Fibroblast of skin of right quadriceps (primary cell): ENCODE measurements at places on chromosomes 5 and 9.

DNA sequence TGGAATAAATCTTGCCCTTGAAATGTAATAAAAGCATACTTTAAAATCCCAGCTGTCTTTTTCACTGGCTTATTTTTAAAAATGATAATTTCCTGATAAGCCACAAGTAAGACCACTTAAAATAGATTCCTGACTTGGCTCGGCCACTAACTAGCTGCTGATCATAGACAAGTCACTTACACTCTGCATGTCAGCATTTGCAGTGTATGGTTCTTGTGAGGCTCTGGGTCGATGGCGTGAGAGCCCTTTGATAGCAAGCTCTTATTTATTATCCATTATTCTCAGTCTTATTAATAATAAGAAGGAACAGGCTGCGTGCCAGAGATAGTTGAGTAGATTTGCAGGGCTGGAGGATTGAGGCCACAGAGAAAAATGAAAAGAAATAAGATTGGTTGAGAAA, 110.7 kb upstream of the IL12B start:
- no peak for DNase-seq

- DNase-seq: no peak
Measured at GRCh38 chr5:11609570-11610303, 294.5 kb downstream of the CTNND2 start.

DNA sequence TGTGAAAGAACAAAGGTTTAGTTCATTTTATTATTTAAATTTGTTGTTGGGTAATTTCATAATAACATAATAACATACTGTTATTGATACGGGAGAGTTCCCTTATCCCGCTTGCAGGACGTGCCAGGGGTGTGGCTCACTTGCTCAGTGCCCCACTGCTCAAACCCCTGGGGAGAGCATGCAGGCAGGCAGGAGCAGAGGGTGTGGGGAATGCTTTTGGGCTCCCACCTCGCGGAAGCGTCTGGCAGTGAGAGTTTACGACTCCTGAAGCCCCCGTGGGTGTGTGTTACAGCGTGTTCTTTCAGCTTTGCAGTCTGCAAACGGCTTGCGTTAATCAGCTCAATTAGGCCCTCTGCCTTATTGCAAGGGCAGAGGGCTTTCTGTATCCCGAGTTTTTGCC, 675.9 kb downstream of the SEMA5A start:
- DNase-seq: no peak

DNA sequence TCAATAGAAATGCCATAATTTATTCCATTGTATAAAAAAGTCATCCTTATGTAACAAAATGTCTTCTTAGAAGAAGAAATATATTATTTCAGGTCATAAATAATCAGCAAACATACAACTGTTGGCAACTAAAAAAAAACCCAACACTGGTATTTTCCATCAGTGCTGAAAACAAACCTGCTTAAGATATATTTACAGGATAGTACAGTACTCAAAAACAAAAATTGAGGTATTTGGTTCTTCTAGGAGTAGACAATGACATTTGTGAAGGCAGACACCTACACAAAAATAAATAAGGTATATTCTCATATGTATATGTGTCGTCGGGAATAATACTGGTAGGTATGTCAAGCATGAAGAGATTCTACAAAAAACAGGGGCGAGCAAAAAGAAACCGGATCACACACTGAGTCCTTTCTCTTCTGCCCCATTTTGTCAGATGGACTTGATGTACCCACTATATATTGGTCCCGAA, 2.9 kb downstream of the DUSP1 start:
- no peak for DNase-seq

GRCh38 chr5:133114933-133115310, 63.1 kb downstream of the HSPA4 start:
- DNase-seq: no peak

- peak; percentile 91 for DNase-seq
Measured at GRCh38 chr9:22237497-22238363, 208.9 kb upstream of the DMRTA1 start.

DNA sequence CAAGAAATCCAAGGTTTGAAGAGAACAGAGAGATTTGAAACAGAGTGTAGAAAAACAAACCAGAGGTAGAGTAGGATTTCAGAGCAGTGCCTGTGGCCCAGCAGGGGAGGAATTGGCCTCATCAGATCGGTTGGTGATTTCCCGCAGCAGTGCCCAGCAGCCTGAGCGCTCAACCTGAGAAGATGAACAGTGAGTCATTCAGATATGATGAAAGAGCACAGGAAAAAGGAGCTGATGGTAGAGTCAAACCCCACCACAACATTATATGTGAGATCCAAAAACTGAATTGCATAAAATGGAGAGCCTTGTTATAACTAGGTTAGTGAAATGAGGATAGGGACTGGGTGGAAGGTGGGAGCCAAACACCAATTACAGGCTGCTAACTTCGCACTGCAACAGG, 248.9 kb downstream of the PIK3R1 start:
- peak; percentile 51 for DNase-seq

DNA sequence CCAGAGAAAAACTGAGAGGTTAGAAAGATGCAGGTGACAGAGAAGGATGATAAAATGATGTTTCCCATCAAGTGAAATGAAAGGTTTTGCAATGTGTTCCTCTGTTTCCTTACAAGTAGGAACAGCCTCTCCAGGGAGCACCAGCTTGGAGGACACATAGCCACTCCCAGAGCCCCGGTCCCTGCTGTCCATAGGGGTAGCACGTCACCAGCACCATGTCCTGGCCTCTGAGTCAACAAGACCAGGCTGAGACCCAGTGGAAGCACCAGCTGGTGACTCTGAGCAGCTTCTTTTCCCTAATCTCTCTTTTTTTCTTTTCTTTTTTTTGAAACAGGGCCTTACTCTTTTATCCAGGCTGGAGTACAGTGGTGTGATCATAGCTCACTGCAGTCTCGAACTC, 19.4 kb upstream of the HMCN2 start:
- no peak for DNase-seq

DNA sequence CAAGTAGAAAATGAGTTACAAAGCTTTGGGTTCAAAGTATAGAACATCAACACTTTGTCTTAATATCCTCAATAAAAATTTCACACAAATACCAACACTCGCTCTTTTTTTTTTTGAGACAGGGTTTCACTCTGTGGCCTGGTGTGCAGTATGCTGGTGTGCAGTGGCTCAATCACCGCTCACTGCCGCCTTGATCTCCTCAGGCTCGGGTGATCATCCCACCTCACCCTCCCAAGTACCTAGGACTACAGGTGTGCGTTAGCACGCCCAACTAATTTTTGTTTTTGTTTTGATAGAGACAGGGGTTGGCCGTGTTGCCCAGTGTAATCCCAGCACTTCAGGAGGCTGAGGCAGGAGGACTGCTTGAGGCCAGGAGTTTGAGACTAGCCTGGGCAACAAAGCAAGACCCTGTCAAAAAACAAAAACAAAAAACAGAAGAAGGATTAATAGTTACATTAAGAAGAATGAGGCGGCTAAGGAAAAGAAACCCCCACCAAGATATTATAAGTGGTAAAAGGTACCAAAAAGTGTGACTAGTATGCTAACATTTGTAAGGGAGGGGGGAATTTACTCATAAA, 20.3 kb downstream of the FNBP1 start:
- no peak for DNase-seq

DNA sequence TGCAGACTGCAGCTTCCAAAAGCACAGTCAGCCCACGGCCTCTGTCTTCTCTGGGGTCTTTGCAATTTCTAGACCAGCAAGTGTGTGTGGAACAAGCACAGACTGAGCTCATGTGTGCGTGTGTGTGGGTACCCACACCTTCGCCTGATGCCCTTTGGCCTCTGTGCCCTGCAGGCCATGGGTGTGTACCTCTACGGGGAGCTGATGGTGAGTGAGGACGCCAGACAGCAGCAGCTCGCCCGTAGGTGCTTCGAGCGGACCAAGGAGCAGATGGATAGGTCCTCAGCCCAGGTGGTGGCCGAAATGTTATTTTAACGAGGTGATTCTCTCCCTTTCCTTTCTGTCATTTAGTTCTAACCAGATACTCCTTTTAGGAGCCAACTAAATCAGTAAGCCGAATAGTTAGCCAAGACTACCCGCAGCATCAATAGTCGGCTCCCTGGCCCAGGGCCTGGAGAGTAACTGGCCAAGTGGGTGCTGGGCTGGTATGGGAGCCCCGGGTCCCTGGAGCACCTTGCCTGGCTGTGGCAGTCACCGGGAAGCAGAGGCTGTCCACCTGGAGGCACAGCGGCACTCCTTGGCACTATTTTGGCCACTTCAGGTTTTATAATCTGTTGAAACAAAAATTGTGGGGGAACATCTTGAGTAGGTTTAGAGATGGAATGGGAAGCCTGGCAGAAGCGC, 235.0 kb downstream of the FANCC start:
- no peak for DNase-seq

DNA sequence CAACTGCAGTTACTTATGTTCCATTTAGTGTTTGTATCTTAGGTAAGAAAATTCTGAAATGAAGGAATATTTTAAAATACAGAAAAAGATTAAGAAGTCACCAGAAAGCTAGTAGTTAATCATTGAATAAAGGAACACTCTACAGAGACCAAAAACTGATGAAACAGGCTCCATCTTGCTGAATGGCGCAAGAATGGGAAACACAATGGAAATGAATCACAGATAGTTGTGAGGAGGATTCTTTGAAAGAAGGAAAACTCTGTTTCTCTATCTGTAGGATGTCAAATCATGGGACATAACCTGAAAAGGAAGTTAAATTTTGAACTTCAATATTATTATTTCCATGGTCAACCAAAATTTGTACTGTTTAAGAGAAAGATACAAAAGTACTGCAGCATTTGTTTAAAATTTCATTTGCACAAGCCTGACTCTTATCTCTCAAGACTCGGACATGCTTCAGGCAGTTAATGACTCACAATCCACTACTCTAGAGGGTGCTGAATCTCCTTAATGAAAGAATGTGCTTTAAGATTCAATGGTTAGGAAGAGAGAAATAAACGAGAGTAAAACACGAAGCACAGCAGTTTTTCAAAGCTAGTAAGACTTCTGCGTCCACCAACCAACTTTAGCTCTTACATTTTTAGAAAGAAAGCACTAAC, 1064.4 kb upstream of the DMAC1 start:
- DNase-seq: peak; percentile 48

DNA sequence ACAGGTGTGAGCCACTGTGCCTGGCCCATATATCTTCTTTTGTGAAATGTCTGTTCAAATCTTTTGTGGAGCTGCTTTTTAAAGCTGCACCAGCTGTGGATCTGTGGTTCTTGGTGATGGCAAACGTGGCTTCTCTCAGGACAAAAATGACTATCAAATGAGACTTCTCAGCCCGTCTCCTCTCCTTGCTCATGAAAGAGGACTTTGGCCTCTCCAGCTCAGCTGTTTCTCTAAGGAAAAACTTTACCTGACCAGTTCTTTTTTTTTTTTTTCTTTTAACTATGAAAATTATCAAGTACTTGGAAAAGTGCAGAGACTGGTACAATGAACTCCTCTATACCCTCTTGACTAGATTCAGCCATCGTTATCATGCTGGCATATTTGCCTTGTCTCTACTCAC, 44.8 kb downstream of the RALGPS1 start:
- no peak for DNase-seq

DNA sequence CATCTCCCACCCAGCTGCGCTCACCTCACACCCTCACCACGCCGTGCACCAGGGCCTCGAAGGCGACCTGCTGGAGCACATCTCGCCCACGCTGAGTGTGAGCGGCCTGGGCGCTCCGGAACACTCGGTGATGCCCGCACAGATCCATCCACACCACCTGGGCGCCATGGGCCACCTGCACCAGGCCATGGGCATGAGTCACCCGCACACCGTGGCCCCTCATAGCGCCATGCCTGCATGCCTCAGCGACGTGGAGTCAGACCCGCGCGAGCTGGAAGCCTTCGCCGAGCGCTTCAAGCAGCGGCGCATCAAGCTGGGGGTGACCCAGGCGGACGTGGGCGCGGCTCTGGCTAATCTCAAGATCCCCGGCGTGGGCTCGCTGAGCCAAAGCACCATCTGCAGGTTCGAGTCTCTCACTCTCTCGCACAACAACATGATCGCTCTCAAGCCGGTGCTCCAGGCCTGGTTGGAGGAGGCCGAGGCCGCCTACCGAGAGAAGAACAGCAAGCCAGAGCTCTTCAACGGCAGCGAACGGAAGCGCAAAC, 1.1 kb downstream of the POU4F3 start:
- DNase-seq: no peak

DNA sequence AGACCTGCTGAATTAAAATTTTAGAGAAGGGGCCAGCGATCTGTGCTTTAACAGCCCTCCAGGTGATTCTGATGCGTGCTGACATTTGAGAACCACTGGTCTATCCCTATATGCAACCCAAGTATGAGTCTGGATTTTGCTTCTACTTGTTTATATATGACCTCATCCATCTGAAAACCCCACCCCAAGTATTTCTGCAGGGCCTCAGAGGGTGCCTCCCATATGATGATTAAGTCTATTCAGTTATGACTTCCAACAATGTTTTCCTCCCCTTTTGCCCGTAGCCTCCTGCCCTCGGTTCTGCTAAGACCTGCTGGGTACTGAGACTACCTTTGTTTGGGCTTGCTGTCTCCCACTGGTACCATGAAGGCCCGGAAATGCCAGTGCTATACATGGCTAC, 376.0 kb upstream of the SMARCA2 start:
- DNase-seq: no peak

- DNase-seq: peak; percentile 94
Measured at GRCh38 chr5:24788829-24789514, 144.2 kb upstream of the CDH10 start.

DNA sequence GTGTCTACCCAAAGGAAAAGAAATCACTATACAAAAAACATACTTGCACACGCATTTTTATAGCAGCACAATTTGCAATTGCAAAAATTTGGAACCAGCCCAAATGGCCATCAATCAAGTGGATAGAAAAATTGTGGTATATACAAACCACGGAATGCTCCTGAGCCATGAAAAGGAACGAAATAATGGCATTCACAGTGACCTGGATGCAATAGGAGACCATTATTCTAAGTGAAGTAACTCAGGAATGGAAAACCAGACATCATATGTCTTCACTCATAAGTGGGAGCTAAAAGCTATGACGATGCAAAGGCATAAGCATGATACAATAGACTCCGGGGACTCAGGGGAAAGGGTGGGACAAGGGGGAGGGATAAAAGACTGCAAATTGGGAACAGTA, 78.4 kb downstream of the ENC1 start:
- peak; percentile 57 for DNase-seq

DNA sequence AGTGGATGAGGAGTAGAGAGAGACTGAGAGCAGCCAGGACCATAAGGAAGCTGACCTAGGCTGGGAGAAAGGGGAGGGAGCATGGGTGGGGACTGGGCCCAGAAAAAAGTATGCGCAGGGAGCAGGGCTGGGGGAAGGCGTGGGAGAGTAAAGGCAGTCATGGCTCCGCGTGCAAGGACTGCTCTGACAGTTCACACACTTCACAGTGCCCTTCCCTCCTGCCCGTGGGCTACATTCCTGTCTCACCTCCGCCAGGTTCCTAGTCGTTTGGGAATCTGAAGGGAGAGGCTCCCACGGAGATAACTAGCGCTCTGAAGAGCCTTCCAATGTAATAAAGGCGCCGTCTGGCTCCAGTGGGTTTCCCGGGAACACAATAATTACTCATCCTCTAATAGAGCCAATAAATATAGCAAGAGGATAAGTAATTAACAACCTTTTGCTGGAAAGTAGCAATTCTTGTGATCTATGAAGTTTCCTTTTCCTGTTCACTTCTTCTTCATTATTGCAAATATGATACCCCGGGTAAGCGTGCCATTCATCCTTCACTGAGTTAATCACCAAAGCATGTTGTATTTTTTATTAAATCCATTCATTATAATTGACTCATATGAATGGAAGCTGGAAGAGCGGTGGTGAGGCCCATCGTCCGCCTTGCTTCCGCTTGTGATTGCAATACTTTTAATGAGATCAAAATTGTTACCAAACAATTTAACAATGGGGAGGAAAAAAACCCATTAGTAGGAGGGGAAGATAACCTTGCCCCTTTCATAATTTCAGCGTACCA, 39.3 kb downstream of the TTLL11 start:
- DNase-seq: peak; percentile 84
